ENCODE measurements at places on chromosomes 13 and 19. TPM values are rescaled to one million over a fixed set of nuclear protein-coding genes. Genes with fewer than 3 reads are reported as not detected.

ZNF836 gene
- polyA plus RNA-seq, result 17.0 TPM

MEIOSIN gene
- not detected for polyA plus RNA-seq

VSTM2B gene
- 0.19 TPM for polyA plus RNA-seq

PNMA8C gene
- 0.49 TPM for polyA plus RNA-seq

KCNRG gene
- 1.4 TPM for polyA plus RNA-seq

ZNF584 gene
- 14.6 TPM for polyA plus RNA-seq

REEP6 gene
- polyA plus RNA-seq, result 18.1 TPM

COX6B1 gene
- polyA plus RNA-seq, result 370 TPM

MAG gene
- polyA plus RNA-seq, result 3.1 TPM

SIGLEC14 gene
- polyA plus RNA-seq, result 1.6 TPM

C5AR2 gene
- polyA plus RNA-seq, result 0.23 TPM

RGS9BP gene
- polyA plus RNA-seq, result 0.36 TPM

PROSER1 gene
- 35.2 TPM for polyA plus RNA-seq
